ENCODE measurements at places on chromosomes 4 and X. TPM values are rescaled to one million over a fixed set of nuclear protein-coding genes. Genes with fewer than 3 reads are reported as not detected.
A peak's percentile ranks its signal among the peaks of the same experiment; 100 is the strongest.

Gene SEL1L3
- 29.0 TPM for total RNA-seq

Gene F8A1
- total RNA-seq, result 9.6 TPM

Gene GC
- not detected for total RNA-seq

Gene SPACA5
- total RNA-seq, result not detected

Gene DRD5
- not detected for total RNA-seq

Gene VCX
- total RNA-seq, result not detected

Gene GALNTL6
- not detected for total RNA-seq

Gene SLC7A11
- 15.1 TPM for total RNA-seq

Gene SMIM43
- total RNA-seq, result 0.29 TPM

Gene USP17L24
- not detected for total RNA-seq

Gene TXK
- not detected for total RNA-seq

Gene MAP9
- 12.1 TPM for total RNA-seq

- no peak for DNase-seq
Observed at GRCh38 chr4:108988464-108989195, 225.8 kb upstream of the ETNPPL start.

DNA sequence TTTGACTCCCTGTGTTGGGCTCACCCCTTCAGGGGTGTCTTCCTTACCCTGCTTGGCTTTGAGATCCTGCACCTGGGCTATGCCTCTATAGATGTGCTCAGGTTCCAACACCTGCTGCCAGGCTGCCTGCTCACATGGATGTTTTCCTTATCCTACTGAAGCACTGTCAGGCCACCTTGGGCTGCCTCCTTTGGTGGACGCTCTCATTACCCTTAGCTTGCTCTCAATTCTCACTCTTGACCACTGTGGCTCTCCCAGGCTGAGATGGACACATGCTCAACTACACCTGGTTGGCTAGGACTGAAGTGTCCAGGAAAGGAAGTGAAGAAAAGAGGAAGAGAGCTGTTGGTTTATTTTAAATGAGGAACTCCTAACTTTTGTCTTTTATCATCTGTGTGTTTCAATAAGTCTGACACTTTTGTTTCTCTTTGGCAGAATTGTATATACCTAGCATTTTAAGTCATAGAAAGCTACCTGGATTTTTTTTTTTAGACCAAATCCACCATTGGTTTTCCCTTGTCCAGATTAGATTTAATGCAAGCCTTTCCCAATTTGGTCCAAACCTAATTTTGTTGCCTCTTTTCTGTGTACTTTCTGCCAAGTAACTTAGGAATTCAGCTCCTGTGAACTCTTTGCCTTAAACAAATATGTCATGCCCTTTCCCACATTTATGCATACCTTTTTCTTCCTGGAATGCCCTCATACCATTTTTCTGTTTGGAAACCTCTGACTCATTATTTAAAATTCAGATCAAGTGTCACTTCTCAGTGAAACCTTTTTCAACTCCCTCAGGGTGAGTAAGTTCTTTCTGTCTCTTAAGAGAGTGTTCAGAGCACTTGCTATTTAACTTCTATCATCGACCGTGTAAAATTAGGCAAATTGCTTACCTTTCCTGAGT, 175.8 kb downstream of the GC start:
- peak; percentile 2 for DNase-seq

GRCh38 chr4:101055392-101055791, 291.9 kb downstream of the PPP3CA start:
- no peak for DNase-seq

GRCh38 chr4:155545456-155545855, 121.2 kb upstream of the GUCY1A1 start:
- no peak for DNase-seq

DNA sequence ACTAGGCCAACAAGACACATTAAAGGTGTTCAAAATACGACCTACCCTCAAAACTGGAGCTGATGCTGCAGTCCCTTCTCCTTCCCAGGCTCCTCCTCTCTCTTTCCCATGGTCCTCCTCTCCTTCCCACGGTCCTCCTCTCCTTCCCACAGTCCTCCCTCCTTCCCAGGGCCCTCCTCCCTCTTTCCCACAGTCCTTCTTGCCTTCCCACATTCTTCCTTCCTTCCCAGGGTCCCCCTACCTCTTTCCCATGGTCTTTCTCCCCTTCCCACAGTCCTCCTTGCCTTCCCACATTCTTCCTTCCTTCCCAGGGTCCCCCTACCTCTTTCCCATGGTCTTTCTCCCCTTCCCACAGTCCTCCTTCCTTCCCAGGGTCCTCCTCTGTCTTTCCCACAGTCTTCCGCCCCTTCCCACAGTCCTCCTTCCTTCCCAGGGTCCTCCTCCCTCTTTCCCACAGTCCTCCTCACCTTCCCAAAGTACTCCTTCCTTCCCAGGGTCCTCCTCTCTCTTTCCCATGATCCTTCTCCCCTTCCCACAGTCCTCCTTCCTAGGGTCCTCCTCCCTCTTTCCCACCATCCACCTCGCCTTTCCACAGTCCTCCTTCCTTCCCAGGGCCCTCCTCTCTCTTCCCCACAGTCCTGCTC, 54.2 kb downstream of the SH3KBP1 start:
- DNase-seq, result no peak

- DNase-seq, result peak; percentile 2
Observed at GRCh38 chrX:53047228-53047627, 1.4 kb upstream of the GPR173 start.

GRCh38 chrX:41084044-41084892, 977 bp upstream of the USP9X start:
- DNase-seq, result peak; percentile 91

- DNase-seq, result no peak
Observed at GRCh38 chr4:148843625-148844024, 401.4 kb upstream of the NR3C2 start.

DNA sequence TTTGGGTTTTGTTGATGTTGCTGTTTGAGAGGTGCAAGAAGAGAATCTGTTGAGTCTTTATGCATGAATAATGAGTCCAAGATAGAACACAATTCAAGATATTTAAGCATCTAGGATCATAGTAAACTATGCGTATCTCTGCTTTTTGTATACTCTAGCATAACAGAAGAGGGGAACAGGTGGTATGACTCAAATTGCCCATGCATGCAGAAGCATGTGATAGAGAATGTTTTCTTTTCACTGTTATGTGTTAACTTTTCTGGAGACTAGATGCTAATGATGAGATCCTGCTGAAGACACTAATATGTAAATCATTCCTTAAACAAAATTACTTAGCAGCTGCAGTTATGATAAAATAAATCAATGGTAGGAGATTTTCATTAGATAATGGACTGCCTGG, 165.3 kb upstream of the FTHL17 start:
- no peak for DNase-seq

DNA sequence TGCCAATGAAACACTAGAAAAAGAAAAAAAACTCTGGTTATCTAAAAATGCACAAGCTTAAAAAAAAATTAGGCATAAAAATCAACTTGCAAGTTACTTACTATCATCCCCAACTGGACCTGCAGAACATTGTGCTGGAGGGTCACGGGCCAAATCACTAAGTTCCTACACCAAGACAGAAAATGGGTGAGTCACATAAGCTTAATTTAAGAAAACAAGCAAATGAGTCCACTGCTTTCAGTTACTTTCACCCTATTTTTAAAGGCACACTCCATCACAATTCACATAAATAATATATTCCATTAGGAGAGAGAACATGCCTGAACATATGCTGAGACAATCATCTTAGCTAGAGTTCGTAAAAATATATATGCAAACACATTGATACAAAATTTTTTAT, 17.7 kb downstream of the UBE2D3 start:
- DNase-seq, result no peak

GRCh38 chr4:37430718-37431416, 186.3 kb downstream of the NWD2 start:
- no peak for DNase-seq

DNA sequence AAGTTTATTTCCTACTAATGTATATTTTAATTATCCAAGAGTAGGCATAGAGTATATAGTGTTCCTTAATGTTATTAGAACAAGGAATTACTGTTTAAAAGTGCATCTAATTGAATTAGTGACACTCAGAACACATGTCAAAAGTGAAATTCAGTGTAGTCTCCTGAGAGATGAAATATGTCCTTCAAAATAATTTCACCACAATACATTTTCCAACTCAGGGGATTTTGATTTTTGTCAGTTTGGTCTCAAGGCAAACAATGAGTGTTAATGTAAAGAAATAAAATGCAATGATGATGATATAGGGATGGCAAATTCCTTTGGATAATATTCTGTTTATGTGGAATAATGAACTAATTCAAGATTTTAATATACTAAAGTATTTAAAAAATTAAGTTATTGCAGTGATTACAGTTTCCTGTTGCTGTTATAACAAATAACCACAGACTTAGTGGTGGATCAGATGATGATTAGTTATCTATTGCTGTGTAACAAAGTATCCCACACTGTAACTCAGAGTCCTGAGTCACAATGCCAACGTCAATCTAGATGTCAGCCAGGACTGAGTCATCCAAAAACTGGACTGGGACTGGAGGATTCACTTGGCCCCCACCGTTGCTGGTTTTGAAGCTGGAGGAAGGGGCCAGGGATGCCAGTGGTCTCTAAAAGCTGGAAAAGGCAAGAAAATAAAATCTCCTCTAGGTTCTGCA, 148.0 kb upstream of the SLC7A11 start:
- DNase-seq, result no peak

GRCh38 chrX:5708251-5708650, 520.4 kb downstream of the NLGN4X start:
- DNase-seq, result no peak

DNA sequence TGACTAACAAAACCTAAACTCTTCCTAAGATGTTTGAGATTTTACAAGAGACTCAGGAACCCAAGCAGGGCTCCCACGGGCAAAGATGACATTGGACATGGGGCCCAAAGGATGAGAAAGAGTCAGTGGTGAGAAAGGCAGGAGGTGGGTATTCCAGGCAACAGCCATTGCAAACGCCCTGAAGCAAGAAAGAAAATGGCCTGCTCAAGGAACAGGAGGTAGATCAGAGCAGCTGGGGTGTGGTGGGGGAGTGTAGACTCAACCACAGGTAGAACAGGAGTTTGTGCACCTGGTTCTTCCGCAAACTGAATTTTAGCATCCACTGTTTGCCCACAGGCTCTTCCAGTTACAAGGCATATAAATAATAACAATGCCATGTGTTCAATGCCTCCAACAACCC, 3.3 kb downstream of the PPP2R2C start:
- DNase-seq, result no peak

DNA sequence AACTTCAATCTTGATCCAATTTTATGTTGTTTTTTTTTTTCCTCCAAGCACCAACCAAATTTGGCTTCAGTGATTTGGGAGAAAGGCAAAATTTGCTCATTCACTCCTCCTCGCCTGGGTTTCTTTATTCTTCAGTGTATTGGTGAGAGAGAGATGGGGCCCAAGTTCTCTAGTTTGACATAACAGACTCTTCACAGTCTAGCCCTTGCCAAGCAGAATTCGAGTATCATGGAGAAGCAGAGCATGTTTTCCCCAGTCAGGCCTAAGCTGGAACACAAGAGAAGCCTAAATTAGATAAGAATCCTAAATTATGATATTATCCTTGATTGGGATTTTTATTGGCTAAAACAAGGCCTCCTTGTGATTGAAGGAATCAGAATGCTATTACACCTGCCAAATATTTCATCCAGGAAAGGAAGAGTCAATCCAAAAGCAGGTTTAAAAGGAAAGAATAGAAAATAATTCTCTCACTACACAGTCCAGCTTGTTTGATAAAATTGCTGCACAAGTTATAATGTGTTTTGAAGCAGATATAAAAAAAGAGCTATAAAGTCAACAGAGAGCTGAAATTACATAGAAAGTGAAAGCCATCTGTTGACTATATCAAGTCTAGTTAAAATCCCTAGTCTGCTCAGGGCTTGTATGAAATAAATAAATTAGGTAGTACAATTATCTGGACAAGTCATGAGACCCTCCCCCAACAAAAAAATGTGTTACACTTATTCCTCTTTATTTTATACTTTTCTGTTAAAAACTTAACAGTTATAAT, 39.9 kb upstream of the FAM241A start:
- no peak for DNase-seq

- DNase-seq, result no peak
Observed at GRCh38 chr4:81512757-81513501, 41.2 kb upstream of the RASGEF1B start.

GRCh38 chr4:15657366-15657765, 2.2 kb upstream of the FBXL5 start:
- no peak for DNase-seq

GRCh38 chr4:95165926-95166524, 382.7 kb downstream of the UNC5C start:
- peak; percentile 62 for DNase-seq

DNA sequence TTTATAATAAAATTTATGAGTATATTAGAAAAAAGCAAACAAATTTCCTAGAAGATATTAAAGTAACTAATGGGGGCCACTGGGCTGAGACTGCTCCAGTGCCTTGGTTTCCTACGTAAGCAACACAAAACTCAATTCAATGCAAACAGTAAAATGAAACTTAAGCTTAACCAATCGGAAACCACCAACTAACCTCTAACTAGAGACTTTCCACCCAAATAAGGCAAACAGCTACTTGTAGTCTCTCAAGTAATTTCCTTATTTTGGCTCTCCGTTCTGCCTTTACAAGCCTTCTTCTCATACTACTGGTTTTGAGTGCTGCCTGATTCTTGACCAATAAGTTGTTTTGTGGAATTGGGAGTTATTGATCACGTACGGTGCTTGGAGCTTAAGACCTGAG, 167.3 kb upstream of the VEGFC start:
- no peak for DNase-seq

DNA sequence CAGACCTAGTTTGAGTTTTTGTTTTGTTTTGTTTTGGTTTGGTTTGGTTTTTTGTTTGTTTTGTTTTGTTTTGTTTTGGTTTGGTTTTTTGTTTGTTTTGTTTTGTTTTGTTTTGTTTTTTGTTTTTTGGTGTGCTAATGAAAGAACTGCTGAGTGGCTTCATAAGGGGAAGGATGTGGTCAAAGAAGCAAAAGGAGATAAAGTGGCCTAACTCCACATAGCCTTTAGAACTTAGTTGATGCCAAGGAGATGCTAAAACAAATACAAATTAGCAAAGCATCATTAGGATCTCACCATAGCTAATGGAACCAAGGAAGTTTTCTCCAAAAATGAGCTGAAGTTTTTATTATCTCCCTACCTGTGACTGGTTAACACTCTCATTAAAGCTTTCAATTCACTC, 44.6 kb upstream of the TMEM164 start:
- no peak for DNase-seq

GRCh38 chr4:53419208-53419607, 41.8 kb downstream of the FIP1L1 start:
- no peak for DNase-seq

DNA sequence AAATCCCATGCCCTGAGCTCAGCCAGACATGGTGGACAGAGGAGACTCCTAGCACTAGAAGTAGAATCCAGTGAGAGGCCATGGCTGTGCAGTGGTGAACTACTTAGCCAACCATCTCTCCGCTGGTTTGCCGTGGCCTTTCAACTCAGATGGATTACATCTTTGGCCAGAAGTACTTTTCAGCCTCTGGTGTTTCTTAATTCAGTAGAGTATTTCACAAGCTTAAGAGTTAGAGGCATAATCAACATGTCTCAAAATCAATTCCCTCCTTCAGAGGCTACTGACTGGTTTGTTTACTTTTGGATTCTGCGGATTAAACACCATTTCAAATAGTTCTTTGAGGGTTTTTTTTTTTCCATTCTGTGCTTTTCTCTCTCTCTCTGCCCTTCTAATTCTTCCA, 91.1 kb upstream of the PGRMC2 start:
- DNase-seq, result no peak

- DNase-seq, result no peak
Observed at GRCh38 chr4:118284169-118284568, 68.6 kb downstream of the PRSS12 start.

- DNase-seq, result peak; percentile 67
Observed at GRCh38 chr4:17494258-17495190, 17.4 kb downstream of the QDPR start.

GRCh38 chr4:168484626-168485025, 4.3 kb upstream of the DDX60L start:
- DNase-seq, result peak; percentile 83

- DNase-seq, result no peak
Observed at GRCh38 chrX:64196606-64197005, 8.9 kb downstream of the AMER1 start.
